A549 treated with Hydrocortisone at 1 μM for 4 hours (cell line): ENCODE measurements at places on chromosomes 4 and X. TPM values are rescaled to one million over a fixed set of nuclear protein-coding genes. Genes with fewer than 3 reads are reported as not detected.

FOXR2 gene
- not detected in 5 replicates for total RNA-seq

MAP7D2 gene
- 5.2 to 6.7 TPM (median 5.9 TPM) in 5 replicates for total RNA-seq

SOWAHB gene
- total RNA-seq, result 0.05 to 0.07 TPM (median 0.05 TPM) in 3 of 5 replicates, not detected in the others

LIMCH1 gene
- 34.4 to 58.1 TPM (median 48.0 TPM) in 5 replicates for total RNA-seq

FRMPD4 gene
- 0.03 to 0.13 TPM (median 0.08 TPM) in 5 replicates for total RNA-seq

AKAP14 gene
- not detected in 5 replicates for total RNA-seq

MTMR8 gene
- 0.33 to 0.85 TPM (median 0.53 TPM) in 5 replicates for total RNA-seq

LRCH2 gene
- 0.02 to 0.03 TPM (median 0.03 TPM) in 5 replicates for total RNA-seq

PNPLA4 gene
- total RNA-seq, result 9.3 to 12.6 TPM (median 11.7 TPM) in 5 replicates

RNF150 gene
- 0.25 to 0.38 TPM (median 0.32 TPM) in 5 replicates for total RNA-seq

VEGFD gene
- 0.10 to 0.41 TPM (median 0.26 TPM) in 5 replicates for total RNA-seq

STAP1 gene
- total RNA-seq, result not detected in 5 replicates

RTL9 gene
- total RNA-seq, result 0.07 to 0.13 TPM (median 0.10 TPM) in 4 of 5 replicates, not detected in the other

P2RY10 gene
- total RNA-seq, result not detected in 5 replicates
